ENCODE measurements at places on chromosomes 12 and 14.

GRCh38 chr14:35878272-35879150, 52.4 kb downstream of the BRMS1L start:
- no peak for DNase-seq

- no peak for DNase-seq
Observed at GRCh38 chr14:32012062-32012461, 65.0 kb upstream of the ARHGAP5 start.

DNA sequence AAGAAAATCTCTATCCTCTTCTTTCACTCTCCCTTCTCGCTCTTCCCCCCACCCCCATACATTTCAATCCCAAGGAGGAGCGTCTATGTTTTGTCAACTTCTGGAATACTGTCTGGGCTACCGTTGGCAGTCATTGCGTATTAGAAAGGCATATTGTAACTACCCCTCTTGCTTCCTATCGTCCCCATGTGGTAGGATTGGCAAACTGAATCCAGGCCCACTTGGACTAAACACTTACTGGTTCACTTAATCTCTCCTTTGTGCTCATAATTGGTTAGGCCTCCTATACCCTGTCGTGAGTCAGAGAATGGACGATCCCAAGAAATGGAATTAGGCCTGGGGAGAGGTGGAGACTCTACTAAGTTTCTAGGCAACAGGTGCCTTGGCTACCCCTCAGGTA, 68.8 kb upstream of the SLC8A3 start:
- DNase-seq: no peak

GRCh38 chr12:11716794-11717518, 67.5 kb downstream of the ETV6 start:
- no peak for DNase-seq

GRCh38 chr12:93836620-93837260, 159.6 kb downstream of the CRADD start:
- no peak for DNase-seq

- no peak for DNase-seq
Observed at GRCh38 chr12:20628226-20628787, 66.8 kb upstream of the SLCO1C1 start.

- no peak for DNase-seq
Observed at GRCh38 chr14:54105898-54106297, 149.3 kb upstream of the BMP4 start.

GRCh38 chr12:25771041-25771440, 187.4 kb upstream of the RASSF8 start:
- no peak for DNase-seq

GRCh38 chr12:49983892-49984291, 11.1 kb downstream of the AQP6 start:
- DNase-seq: no peak

DNA sequence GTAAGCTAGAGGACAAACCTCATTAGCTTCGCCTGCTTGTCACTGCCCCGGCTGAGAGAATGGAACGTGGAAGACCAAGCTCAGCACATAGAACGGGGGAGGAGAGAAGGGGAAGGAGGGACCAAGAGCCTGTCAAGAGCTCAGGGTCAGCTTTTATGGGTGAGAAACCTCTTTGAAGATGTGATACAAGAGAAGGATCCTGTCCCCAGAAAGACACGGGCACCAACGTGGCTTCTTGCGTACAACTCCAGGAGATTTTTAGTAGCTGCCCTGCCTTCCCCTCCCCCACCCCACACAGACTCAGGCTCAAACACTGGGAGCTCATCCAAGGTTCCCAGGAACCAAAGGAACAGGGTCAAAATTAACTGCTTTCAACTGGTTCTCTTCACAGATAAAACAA, 34.7 kb downstream of the APPL2 start:
- no peak for DNase-seq

DNA sequence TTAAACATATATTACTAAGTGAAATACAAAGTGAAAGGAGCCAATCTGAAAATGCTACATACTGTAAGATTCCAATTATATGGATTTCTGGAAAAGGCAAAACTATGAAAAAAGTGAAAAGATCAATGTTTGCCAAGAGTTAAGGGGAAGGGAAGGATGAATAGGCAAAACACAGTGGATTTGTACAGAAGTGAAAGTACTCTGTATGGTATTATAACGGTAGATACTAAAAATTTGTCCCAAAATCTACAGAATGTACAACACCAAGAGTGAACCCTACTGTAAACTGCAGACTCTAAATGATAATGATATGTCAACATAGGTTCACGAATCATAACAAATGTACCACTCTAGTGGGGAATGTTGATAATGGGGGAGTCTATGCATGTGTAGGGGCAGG, 17.8 kb downstream of the EEA1 start:
- DNase-seq: no peak

DNA sequence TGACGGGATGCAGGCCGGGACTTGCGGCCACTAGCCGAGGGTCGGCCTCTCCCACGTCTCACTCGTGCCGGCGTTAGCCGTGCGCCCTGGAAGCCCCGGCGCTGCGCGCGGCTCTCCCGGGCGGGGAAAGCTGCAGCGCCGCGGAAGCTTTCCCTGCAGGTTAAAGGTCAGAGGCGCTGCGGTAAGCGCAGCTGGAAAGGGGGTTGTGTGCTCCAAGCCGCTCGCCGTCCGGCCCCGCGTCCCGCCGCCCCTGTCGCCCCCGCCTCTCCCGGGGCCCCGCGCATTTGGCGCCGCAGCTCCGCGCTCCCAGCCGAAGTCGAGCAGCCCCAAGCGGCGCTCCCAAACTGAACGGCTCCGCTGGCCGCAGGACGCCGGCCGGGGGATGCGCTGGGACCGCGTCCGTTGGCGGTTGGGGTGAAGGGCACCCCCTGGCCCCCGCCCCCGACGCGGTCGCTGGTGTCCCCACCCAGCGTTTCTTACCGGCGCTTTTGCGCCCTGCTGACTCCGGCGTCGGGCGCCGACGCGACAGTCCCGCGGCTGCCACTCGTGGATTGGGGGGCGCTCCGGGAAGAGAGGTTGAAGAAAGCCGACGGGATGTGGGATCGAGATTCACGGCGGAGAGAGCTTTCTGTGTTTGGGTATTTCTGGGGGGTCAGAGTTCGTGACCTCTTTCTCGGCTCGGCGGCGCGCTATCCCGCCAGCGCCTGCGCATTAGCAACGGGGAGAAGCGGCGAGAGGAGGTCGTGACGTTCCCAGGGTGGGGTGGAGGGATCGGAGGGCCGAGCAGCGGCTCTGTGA, at the start of gene NR2C1:
NR2C1 (minus strand) TSS at position 719 of the 798 bp plus-strand sequence. CDS start 6,234 bp downstream, outside the sequence.
- peak; percentile 93 for DNase-seq

GRCh38 chr12:53252349-53252916, 15.7 kb upstream of the ESPL1 start:
- DNase-seq: peak; percentile 14

DNA sequence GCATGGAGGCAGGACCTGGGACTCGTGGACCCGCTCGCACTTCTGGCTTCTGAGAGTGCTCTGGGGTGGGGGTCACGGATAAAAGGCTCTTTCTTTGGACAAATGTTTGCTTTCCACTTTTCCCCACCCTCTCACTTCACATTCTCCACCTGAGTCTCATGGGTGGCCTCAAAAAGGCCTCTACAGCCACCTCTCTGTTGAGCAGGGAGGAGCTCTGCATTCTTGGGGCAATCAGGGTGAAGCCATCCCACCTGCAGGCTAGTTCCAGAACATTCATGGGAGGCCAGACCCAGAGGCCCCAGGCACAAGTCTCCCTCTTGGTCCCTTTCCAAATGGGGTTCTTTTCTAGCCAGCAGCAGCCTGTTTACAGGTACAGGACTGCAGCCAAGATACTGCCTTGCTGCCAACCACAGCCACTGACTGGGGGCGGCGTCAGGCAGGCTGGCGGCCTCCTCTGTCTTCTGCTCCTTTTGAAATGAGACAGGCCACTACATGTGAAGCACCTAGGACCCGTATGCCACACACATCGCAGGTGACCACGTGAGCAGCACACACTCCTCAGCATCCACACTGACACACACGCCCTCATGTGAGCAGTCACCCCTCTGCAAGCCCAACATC, 18.2 kb upstream of the CEBPE start:
- no peak for DNase-seq

DNA sequence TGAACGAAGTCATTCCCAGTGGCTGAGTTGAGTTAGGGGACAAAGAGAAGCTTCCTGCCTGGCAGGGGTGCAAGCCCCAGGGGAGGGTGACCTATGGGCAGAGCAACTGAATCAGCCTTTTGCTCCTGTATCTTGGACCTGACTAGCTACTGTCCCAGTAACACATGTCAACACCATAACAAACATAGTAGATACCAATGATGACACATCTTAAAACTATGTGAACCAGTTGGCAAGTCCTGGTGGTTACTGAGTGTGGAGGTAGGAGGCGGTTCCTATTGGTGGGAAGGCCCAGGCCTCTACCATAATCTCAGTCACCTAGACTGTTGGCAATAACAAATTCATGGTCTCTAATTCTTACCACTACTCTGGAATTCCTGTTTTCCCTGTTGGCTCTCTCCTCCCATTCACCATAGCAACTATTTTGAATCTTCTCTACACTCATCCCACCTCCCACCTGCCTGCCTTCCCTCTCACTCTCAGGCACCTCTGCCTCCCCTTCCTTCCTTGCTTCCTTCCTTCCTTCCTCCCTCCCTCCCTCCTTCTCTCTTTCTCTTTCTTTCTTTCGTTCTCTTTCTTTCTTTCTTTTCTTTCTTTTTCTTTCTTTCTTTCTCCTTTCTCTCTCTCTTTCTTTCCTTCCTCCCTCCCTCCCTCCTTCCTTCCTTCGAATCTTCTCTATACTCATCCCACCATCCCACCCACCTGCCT, 8.1 kb upstream of the P2RX7 start:
- DNase-seq: no peak

DNA sequence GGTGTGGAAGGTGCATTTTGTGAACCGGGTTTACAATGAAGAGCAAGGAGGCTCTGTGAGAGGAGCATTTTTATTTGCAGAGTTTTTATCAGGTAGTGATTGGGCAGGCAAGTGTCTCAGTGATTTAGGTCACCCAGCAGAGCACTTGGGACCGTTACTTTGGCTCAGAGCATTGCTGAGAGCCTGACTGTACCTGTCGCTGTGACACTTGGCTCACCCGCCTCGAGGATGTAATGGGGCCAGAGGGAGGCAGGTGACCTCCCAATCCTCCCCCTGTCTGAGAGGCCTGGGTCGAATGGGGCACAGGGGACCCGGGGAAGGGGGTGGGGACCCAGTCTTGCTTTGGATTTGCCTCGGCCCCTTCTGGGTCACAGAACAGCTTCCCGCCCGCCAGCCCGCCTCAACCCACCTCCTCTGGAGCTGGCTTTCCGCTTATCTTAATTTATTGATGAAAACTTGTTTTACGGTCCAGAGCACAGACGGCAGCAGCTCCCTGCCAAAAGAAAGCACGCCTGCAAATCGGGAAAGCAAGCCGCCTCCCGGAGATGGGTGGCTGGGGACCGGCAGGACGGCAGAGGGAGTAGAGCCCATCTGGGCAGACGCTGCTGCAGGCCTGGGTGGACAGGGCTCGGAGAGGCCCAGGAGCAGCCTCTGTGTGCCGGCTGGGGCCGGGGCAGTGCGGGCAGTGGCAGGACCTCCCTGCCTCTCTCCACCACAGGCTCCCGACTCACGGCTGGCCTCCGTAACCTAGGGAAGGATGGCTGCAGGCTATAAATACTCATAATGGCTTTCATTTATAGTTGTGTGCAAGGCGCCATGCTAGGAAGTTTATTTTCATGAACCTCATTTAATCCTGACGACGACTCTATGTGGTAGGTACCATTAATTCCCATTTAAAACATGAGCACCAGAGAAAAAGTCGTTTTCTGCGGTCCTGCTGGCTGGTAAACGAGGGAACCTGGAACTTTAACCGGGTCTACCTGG, 187.1 kb downstream of the TSPAN9 start:
- DNase-seq: no peak

Data from NCI-H510A (cell line).